Right cardiac atrium (tissue), 5 donors: ENCODE measurements at places on chromosomes 6 and 20. TPM values are rescaled to one million over a fixed set of nuclear protein-coding genes. Genes with fewer than 3 reads are reported as not detected.
A peak's percentile ranks its signal among the peaks of the same experiment; 100 is the strongest.

GPR6 gene
- total RNA-seq = not detected

DNA sequence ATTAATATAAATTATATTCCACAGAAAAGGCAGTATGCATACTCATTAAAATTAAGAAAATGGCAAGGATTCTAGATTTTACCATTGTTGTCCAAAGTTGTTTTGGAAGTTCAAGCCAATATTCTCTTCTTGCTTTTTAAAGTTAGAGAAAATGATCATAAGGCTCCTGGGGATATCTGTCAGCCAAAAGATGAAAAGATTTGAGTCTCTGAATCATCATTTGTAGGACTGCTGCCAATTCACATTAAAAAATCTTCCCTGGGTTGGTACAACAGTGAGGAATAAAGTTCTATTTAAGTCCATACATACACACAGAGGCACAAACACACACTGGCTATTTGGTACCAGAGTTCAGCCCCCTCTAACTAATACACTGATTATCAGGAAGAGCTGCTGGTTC lies 620.1 kb downstream of the COL12A1 start:
- DNase-seq = no peak

DNA sequence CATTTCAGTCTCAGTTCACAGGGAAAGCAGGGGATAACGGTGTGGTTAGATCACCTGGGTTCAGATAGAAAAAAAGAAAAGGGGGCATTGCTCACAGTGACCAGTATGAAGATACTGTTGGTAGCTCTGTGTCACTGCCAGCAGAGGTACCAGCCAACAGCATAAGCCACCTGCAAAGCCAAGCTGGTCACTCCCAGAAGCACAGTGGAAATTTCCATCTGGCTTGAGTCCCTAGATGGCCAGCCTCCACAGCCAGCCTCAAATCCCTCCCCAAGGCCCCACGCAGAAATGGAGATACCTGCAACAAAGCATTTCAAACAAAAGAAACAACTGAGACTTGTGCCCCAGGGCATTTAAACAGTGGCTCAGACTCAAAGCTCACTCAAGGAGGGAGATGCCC lies 11.6 kb downstream of the DEFB127 start:
- DNase-seq = no peak

DNA sequence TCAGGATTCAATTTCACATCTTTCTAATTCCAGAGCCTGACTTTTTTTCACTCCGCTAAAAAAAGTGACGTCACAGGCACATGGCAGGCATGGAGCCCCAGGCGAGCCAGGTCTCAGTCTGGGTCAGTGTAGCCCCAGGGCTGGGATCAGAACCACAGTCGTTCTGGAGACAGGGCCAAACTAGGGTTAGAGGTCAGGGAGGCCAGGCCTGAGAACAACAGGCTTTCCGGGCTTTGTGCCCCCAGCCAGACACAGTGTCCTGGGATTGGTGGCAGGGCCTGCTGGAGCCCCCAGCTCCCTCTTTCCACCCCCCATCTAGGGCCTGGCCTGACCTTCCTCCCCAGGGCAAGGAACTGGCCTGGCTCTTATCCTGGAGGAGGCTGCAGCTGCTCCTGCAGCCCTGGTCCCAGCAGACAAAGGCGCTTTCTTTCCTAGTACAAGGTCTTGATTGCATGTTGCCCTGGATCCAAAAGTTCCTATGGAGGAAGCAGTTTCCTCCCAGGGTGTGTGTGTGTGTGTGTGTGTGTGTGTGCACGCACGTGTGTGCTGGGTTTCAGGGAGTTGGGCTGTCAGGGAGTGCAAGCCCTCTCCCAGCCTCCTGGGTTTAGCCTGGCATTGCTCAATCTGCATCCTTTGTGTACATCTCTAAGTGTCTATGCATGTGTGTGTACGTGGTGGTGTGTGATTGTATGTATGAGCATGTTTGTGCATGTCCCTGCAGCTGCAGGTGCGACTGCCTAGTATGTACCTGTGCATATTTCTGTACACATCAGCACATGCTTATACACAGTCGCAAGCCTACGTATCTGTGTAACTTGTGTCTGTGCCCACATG lies 26.5 kb upstream of the EMILIN3 start:
- peak; percentile 96 for DNase-seq

GRCh38 chr6:17910189-17910588 lies 77.2 kb downstream of the KIF13A start:
- DNase-seq = no peak

DNA sequence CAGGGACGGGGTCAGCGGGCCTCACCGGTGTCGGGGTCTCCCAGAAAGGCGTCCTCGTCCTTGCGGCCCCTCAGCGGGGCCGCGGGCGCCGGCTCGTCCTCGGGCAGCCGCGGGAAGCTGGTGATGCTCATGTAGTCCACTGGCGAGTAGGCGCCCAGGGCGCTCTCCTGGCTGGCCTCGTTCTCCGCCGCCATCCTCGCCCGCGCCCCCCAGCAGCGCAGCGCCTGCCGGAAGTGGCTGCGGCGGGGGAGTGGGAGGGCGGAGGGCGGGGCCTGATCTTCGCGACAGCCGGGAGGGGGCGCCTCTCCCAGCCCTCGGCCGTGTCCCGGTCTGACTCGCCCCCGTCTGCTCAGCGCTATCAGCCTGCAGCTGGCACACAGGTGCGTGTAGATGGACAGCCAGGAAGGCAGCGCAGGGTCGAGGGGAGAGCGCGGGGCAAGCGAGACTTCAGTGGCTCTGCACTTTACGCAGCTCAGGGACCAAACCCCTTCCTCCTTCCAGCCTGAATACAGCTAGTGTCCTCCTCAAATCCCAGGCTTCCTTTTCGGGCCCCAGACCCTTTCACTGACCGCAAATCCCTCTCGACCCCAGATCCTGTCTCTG lies at the start of gene GGT7:
GGT7 (minus strand) TSS at position 235 of the 603 bp plus-strand sequence; CDS start at position 194, 41 bp downstream.
- DNase-seq = peak; percentile 93

DNA sequence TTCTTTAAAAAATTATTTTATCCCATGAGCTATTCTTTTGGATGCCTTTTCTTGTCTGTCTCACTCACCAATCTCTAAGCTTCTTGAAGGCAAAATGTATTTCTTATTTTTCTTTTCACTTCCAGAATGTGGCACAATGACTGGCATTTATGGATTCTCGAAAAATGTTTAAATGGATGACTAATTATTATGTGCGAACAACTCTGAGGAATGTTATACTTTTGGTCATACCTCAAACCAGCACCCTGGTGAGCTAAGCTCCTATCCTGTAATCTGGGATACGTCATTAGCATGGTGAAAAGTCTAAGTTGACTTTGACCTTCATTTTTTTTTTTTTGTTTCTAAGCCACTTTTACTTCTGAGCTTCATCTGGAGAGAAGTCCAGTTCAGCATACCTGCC lies 214.0 kb upstream of the CEP162 start:
- no peak for DNase-seq

TMEM14A gene
- 8.7 TPM for total RNA-seq

GTSF1L gene
- total RNA-seq = not detected

GTF2H4 gene
- 22.4 TPM for total RNA-seq

DNA sequence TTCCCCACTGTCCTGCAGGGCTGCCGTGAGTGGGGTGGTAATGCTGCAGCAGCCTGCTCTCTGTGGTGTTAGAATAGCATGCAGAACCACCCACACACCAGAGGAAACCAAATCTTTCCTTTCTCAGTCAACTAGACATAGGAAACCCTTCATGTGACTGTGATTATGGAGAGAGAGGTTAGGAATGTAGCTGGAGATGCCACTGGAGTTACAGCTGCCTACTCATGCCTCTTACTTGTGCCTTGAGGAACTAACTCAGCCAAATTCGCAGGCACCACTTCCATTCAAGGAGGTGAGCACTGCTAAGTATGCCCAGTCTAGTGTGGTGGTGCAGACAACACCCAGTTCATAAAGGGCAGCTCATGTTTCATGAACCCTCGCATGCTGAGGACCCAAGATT lies 27.4 kb downstream of the MUC22 start:
- no peak for DNase-seq

PPIL6 gene
- total RNA-seq = 3.0 TPM

DNA sequence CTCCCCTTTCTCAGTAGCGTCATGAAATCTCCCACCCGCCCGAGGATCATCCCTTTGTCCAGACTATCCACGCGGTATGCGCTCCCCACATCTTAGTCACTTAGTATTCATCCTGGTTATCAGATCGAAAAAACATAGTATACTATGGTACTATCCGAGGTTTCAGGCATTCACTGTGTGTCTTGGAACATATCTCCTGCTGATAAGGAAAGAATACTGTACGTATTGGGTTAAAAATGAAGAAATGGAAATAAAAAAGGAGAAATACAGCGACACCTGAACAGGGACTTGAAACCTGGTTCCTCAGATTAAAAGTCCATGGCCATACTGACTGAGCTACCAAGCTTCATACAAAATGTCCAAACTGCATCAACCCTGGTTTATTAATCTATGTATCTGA lies 14.0 kb downstream of the HMGN4 start:
- DNase-seq = no peak

DNA sequence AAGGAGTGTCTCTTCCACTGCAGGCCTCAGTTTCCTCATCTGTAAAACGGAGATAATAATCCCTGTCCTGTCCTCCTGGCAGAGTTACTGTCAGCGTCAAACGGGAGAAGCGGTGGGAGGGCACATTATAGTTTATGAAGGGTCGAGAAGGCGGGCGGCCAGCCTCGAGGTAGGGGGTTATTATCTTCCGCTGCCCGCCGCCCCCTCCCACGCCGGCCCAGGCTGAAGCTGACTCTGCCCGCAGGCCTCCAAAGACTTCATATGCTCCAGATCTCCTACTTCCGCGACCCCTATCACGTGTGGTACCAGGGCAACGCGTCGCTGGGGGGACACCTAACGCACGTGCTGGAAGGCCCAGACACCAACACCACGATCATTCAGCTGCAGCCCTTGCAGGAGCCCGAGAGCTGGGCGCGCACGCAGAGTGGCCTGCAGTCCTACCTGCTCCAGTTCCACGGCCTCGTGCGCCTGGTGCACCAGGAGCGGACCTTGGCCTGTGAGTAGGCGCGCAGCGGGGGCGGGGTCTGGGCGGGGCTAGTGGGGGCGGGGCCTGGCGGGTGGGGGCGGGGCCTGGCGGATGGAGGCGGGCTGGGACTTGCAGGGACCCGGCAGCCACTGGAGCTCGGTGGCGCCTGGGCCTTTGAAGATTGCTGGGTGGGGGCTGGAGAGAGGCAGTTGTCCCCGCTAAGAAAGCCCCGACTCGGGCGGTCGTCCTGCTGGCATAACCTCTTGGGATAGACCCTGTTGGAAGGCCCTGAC lies 2.8 kb downstream of the PROCR start:
- DNase-seq = no peak

- DNase-seq = peak; percentile 66
Measured at GRCh38 chr20:38152175-38152620, 12.9 kb downstream of the TGM2 start.

GRCh38 chr6:38725414-38726183 lies 10.5 kb downstream of the DNAH8 start:
- DNase-seq = no peak
